ENCODE measurements at places on chromosomes 5 and 9.
A peak's percentile ranks its signal among the peaks of the same experiment; 100 is the strongest.

DNA sequence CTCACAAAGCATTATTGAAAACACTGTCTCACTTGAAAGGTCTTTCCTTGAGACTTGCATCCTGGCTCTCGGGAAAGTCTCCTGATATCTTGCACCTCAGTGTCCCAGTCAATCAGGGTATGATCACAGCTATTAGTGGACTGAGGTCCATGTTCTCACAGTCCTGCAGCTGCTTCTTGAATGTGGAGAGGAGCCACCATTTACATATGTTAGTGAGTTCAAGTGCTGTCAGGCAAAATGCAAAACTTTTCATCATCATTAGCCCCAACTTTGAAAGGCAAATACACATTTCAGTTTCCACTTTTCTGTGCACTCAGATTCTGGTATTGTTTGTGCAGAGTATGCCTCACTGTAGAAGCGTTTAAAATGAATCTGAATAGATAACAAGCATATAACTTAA lies 111.6 kb downstream of the SNX18 start:
- no peak for DNase-seq

GRCh38 chr9:82981552-82981951 lies 81.4 kb downstream of the RASEF start:
- no peak for DNase-seq

- DNase-seq = no peak
Observed at GRCh38 chr5:65395526-65396155, 86.1 kb downstream of the ADAMTS6 start.

DNA sequence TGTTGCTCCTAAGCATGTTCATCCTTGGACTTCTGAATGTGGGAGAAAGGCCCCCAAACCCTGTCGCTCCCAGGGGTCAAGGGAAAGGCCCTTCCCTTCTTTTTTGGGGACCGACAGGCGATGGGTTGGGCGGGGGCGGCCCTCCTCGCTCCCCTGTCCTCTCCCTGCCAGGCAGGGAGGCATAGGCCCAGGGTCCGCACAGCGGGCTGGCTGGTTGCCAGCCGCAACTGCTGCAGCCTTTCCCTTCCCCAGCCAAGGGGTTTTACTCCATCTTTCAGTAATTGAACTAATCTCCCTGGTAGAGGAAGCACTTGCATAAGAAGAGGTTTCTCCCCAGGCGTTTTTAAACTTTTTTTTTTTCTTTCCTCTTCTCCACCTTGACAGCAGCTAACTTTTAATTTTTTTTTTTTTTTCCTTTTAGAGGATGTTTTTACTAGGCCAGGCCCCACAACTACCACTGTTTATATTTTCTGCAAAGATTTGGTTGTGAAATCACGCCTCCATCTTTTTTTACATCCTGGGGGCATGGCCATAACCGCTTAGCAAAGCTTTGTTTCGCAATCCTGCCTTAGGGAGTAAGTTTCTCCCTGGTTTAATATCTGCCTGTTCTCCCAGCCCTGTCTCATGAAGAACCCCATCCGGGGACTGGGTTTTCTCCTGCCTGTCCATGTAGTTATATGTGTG lies 216.9 kb upstream of the ZNF608 start:
- DNase-seq = no peak

- no peak for DNase-seq
Observed at GRCh38 chr5:61023131-61023530, 78.1 kb downstream of the NDUFAF2 start.

- peak; percentile 59 for DNase-seq
Observed at GRCh38 chr9:21465859-21466518, 16.1 kb downstream of the IFNE start.

- no peak for DNase-seq
Observed at GRCh38 chr9:114047717-114048116, 30.4 kb downstream of the AMBP start.

GRCh38 chr9:85900504-85901201 lies 40.3 kb upstream of the NAA35 start:
- DNase-seq = no peak

DNA sequence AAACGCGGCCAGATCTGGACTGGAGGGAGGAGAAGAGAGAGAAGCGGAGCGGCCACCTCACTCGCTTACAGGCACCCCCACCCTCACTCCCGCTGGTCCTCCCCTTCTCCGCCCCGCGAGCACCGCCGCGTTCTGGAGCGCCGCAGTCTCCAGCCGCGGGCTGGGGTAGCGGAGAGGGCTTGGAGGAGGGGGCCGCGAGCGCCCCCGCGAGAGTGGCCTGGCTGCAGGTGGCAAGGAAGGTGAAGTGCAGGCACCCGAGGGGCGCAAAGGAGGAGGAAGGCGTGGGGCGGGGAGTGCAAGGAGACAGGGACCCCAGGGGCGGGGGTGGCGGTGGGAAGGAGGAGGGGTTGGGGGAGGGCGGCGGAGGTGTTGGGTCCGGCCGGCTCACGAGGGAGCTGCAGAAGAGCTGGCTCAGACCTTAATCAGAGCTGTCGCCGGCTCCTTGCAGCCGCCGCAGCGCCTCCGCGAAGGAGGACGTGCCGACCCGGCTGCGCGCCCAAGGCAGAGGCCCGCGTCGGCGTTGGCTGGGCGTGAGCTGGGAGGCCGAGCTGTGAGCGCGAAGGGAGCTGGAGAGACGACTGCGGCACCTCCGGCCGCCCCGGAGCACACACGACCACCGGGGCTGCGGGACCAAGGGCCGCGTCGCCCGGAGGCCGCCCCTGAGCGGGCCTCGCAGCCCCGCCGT lies at the start of gene DMRT3:
Gene DMRT3 (plus strand): TSS at position 398 of the 685 bp plus-strand sequence. CDS start 347 bp downstream, outside the sequence.
- DNase-seq = no peak

DNA sequence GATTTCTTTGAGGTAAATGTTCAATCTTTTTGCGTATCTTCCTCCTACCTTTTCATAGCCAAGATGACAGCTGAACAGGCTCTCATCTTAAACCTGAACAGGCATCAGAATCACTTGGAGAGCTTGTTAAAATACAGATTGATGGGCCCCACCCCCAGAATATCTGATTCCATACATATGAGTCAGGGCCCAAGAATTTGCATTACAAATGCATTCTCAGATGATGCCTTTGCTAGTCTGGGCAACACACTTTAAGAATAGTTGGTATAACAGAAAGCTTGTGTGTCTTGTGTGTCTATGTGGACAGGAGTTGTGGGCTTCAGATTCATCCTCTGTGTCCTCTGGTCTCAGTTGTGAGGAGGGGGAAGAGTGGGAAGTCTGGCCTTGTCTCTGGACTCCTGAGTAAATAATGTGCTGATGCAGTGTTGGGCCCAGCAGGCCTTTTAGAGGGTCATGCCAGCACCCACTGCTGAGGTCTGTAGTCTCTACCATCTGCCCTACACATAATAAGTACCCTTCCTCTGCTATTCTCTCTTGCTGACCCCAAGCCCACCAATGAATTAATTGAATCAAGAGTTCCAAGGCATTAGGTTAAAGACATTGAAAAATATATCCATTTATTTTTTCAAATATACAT lies 43.1 kb downstream of the PTCD2 start:
- no peak for DNase-seq

DNA sequence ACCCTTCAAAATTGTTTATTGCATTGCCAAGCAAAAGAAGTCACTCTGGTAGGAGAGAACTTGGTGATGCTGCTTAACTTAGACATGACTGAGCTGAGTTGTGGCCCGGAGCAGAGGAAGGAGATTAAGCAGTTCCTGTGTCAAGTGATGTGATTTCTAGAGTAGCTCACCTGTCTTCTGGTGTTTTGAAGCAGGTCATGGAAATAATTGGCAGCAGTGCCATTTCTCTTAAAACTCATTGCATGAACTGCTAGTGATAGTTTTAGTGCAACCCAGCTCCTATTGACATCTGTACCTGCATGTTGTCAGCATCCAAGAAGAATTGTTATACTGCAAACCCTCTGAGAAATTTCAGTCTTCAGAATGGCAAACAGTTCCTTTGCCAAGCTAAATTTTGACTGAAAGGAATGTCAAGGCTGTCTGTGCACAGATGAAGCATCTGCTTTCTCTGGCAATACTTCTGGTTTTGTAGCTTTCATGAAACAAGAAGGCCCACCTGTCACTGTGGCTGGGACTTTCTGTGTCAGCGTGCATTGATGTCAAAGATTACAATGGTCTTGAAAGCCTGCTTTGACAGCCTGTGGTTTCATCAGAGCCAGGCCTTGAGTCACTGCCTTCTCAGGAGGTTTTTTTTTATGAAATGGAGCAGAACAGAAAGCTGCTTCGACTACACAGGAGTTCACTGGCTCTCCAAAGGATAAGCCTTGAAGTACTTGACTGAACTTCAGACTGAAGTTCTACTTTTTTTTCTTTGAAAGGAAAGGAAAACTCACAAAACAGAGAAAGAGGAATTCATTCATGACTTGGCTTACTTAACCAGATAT lies 90.6 kb downstream of the RALGPS1 start:
- DNase-seq = peak; percentile 37

GRCh38 chr9:72459308-72459707 lies 62.1 kb upstream of the TMC1 start:
- DNase-seq = no peak

- peak; percentile 73 for DNase-seq
Observed at GRCh38 chr5:174571662-174572397, 152.6 kb upstream of the MSX2 start.

GRCh38 chr5:124841829-124842712 lies 95.6 kb upstream of the ZNF608 start:
- peak; percentile 36 for DNase-seq

- no peak for DNase-seq
Observed at GRCh38 chr9:136710543-136710942, 1.8 kb upstream of the DIPK1B start.

GRCh38 chr5:103473725-103474124 lies 88.9 kb downstream of the NUDT12 start:
- no peak for DNase-seq

DNA sequence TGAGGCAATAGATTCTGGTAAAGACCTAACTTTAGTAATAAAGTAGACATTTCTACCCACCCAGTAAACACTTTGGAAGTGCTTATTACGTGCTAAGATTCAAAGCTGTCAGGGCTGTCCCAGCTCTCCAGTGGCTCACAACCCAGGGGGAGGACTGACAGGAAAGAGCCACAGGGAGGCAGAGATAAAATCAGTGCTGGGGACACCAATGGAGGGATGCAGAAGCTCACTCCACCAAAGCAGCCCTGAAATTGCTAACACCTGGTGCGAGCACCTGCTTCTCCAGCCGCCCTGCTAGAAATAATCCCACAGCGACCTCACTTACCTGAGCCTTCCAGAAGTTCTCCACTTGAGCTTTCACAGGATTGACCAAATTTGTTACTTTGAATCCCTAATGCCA lies 501.0 kb downstream of the BNC2 start:
- DNase-seq = no peak

- DNase-seq = no peak
Observed at GRCh38 chr9:93572221-93572620, 4.2 kb upstream of the PHF2 start.

DNA sequence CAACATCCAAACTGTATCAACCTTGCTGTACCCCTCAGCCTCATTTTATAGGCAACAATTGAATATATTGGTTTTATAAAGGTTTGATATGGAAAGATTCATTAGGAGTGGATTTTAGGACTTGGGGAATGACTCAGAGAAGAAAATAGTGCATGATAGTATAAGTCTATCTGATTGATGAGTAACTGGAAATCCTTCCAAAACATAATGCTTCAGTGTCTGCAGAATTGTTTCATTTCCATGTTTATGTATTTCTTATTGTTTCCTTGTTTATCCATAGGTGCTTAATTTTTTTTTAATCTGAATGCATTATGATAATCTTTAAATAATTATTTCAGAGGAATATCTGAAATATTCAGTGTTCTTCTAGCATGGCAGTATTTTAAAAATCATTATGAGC lies 12.6 kb downstream of the JAK2 start:
- DNase-seq = no peak

DNA sequence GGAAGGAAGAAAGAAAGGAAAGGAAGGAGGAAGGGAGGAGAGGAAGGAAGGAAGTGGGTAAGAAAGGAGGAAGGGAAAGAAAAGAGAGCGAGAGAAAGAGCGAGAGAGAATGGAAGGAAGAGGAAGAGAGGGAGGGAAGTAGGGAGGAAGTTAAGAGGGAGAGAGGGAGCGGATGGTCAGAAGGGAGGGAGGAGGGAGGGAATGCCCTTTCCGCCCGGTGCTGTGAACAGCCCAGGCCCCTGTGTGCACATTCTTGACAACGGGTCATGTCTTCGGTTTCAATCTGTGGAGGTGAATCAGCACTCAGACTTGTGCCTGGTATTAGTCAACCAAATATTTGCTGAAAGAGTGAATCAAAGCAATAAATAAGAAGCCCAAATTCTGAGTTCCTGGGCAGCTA lies 39.2 kb downstream of the PRUNE2 start:
- DNase-seq = no peak

GRCh38 chr5:153885141-153885540 lies 153.6 kb downstream of the FAM114A2 start:
- no peak for DNase-seq

DNA sequence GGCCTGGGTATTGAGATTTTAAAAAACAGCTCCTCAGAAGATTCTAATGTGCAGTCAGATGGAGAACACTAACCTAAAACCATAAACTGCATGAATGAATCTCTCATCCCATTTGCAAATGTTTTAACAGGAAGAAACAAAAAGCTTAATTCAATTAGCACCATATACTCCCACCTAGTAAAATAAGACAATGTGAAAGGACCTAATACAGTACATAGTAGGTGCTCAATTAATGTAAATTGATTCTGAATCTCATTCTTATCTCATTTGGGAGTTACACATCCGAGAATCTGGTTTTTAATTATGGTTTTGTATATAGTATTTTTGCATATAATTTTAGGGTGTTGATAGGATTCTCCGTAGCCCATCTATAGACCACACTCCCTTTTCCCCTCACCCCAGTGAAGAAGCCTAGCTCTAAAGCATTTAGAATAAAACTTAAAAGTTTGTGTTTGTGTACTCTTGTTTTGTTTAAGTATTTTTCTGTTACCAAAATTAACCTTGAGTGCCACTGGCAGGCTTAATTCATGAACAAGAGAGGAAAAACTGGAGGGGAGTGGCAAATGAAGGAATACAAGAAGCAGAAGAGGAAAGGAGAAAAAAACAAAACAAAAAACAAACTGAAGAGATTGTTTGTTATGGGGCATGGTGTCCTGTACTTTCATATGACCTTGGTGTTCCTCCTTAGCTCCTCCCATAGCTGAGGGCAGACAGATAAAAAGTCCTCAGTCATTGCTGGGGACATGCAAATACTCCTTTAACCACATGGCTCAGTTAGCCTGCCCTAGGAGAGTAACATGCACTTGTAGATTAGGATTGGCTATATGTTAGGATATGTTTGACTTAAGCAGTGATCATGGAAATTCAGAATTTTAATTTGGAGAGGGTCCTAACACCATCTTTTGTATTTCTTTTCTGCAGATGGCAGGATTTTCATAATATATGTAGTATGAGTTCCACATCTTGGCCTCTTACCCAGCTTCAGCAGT lies 1.2 kb downstream of the RNF14 start:
- DNase-seq = no peak

DNA sequence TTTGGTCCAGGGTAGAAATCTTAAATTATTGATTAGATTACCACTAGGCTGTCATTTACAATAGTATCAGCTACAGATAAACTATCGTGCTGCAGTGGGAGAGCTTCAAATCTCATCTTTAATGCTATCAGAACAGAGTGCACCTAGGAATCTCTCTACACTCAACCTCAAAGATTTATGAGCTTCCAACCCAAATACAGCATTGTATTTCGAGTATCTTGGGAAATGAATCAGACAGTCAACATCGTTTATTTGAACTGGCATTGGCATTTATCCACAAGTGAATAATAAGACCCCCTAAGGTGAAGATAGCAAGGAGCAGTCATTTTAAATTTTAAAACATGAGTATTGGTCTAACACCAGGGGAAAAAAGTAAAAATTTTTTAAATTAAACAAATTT lies 1203.2 kb downstream of the CDH12 start:
- peak; percentile 52 for DNase-seq
